T-cell (primary cell): ENCODE measurements at places on chromosomes 12 and 14.

DNA sequence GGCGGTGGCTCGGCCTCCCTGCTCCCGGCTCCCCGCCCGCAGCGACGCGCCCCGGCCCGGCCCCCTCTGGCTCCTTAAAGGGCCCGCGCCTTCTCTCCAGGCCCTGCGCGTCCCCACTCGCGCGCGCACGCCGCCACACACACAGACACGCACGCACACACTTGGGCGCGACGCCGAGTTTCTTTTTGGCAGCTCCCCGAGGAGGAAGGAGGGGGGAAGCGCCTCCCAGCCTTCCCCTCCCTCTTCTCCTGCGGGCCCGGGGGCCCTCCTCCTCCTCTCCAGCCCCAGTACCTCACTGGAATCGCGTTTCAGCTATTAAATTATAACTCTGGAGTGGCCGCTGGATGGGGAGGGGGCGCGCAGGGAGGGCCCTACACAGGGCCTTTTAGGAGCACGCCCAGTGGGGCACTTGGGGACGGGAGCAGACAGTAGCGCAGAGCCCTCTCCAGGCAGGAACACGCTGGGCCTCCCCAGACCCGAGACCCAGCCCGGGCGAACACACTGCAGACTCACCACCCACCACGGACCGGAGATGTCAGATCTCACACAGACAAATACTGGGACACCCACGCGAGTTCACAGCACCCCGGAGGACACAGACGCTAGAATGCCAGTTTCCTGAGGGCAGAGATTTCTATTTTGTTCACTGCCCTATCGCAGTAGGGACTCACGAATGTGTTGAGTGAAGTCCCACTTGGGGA lies 411 bp upstream of the NCOR2 start:
- peak; percentile 65 for DNase-seq

DNA sequence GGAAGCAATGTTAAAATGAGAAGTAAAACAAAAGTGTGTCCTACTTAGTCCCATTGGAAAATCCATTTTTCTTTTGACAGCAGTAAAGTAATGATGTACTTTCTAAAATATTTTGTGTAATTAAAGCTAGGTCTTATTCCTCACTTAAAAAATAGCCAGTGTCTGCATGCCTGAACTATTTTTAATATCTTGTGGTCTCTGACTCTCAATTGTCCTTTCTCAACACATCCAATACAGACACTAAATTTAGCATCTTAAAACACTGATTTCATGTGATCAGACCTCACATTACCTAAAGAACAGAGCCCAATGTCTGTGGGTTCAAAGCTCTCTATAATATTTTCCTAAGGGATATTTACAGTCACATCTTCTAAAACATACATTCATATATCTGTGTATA lies 108.0 kb downstream of the DERA start:
- DNase-seq, result no peak

GRCh38 chr12:2231956-2232355 lies 179.2 kb downstream of the CACNA1C start:
- no peak for DNase-seq

- no peak for DNase-seq
These were observed 118.4 kb upstream of the NCOR2 start for GRCh38 chr12:124685689-124686369.

DNA sequence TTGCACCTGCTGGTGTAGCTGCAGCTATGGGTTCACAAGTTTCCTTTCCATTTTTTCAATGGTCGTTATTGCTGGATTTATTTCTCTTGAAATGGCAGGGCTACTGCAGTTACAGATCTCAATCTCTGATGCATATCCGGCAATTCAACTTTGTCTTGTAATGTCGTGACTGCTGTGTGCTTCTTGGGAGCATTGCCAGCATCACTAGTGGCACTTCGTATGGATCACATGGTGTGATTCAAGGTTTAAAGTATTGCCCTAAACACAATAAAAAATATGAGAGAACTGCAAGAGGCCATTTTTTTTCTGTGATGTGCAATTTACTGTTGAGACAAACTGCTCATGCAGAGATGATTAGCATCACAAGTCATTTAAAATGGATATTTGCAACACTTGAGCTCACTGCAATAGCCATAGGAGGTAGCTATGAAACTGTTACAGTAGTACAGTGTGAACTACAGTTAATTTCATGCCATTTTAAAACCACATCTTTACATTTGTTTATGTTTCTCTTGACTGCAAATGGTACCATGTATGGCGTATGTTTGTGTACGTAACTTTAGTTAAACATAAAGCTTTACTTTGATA lies 217.4 kb upstream of the PDE3A start:
- DNase-seq, result no peak

- DNase-seq, result no peak
These were observed 2.8 kb downstream of the FOXG1 start for GRCh38 chr14:28769276-28769880.

DNA sequence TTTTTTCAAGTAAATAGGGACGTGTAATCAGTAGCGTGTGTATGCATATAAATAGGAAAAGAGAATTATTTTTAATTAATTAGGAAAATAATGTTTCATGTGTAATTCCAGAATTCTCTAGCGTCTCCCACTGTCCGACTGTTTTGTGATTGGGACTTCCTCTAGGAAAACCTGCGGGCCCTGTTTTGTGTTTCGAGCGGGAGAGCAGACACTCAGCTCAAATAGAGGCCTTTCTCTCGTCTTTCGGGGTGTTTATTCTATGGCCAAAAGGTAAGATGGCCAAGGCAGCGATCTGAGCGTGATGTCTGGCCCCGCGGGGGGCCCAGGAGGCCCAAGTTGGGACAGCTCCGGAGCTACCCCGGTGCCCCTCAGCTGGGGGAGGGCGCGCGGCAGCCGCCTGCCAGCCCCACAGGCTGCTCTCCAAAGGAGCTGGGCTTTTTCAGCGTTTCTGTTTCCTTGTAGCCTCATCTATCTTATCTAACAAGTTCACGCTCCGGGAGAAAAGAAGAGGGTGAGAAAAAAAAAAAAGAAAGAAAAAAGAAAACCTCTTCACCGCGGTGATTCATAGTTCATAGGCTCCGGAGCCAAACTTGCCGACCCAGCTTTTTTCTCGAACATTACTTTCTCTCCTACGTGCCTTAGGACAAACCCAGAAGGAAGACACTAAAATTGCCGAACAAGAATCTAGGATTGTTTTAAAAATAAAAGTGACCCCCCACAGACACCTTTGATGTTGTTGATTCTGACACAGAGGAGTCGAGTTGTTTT lies 7.5 kb upstream of the FOXG1 start:
- no peak for DNase-seq
